ENCODE measurements at places on chromosomes 7 and 10. TPM values are rescaled to one million over a fixed set of nuclear protein-coding genes. Genes with fewer than 3 reads are reported as not detected.

DNA sequence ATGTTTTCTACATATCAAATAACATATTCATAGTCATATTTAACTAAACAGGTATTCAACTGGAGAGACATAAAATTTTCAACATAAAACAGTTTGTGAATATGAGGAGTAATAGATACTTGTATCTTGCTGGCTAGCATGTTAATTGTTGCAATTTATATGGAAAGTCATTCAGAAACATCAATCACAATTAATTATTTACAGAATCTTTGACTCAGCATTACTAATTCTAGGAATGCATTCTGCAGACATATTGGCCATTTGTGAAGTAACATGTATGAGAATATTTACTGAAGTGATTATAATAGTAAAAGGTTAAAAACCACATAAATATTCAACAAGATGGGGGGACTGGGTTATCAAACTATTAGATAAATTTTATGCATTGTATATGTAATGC is 203.7 kb downstream of the TSPAN12 start:
- DNase-seq = no peak

Gene ABLIM1
- 23.5 TPM for total RNA-seq

Gene ZDHHC6
- 43.5 TPM for total RNA-seq

Gene SFMBT2
- 8.2 TPM for total RNA-seq

GRCh38 chr10:27464993-27465392 is 39.1 kb upstream of the RAB18 start:
- DNase-seq = no peak

Gene OR13A1
- not detected for total RNA-seq

DNA sequence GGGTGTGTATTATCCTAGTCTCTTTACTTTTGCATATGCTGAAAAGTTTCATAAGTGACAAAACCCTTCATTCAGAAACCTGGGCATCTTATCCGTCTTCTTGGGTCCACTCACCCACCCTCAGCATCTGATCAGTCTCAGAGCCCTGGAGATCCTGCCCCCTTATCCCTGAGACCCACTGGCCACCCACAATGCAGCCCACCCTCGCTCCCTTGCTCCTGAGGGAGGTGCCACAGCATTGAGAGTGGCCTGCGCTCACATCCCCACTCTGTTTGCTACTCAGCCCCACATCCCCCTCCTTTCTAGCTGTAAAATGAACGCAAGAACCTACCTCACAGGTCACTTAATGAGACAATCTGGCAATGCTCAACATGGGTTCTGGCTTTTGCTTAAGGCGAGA is 27.3 kb downstream of the PDIA4 start:
- no peak for DNase-seq

Gene TYW1
- 21.8 TPM for total RNA-seq

Gene POT1
- total RNA-seq = 77.7 TPM

- DNase-seq = no peak
Measured at GRCh38 chr7:150926066-150926465, 52.1 kb downstream of the KCNH2 start.

- DNase-seq = peak; percentile 42
Measured at GRCh38 chr10:25226775-25227682, 52.2 kb downstream of the GPR158 start.

- no peak for DNase-seq
Measured at GRCh38 chr10:45640941-45641340, 31.6 kb downstream of the ZFAND4 start.

DNA sequence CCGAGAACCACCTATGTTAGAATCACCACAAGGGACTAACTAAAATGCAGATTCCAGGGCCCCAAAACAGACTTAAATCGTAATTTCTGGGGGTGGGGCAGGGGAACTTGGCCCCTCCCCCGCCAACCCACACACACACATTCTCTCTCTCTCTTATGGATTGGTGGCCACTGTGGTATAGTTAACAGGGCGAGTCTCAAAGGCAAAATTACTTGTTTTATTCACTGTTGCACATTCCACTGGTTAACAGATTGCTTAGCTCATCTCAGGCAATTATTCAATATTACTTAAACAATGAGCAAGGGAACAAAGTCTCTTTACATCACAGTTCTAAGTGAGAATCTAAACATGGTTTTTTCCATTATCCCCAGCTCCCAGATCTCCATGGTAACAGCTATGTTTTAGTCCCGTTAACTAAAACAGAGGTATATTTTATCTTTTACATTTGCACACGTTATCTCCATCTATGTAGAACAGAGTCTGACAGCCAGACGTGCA is 38.5 kb downstream of the IGF2BP3 start:
- DNase-seq = no peak

Gene MPLKIP
- total RNA-seq = 47.7 TPM

- no peak for DNase-seq
Measured at GRCh38 chr10:47104151-47104605, 192.9 kb downstream of the PTPN20 start.

DNA sequence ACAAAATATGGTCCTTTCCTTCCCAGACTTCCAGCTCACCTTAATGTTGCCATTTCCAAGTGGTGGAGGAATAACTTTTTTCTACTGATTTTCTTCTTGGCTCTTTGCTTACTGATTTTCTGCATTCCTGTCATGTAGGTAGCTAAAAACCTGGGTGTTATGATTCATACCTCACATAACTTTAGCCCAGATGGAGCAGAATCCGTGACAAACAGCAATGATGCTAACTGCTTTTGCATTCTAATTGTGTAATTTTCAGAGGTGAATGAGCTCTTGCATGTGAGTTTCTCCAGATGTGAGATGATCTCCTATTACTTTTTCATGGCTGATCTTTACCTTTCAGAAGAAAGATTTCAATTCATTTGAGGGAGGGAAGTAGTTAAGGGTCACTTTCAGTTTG is 43.4 kb downstream of the WDR11 start:
- DNase-seq = no peak

Gene SPDYE2
- not detected for total RNA-seq

Gene TRPV6
- not detected for total RNA-seq

GRCh38 chr10:34231441-34232180 is 583.5 kb downstream of the PARD3 start:
- peak; percentile 27 for DNase-seq

DNA sequence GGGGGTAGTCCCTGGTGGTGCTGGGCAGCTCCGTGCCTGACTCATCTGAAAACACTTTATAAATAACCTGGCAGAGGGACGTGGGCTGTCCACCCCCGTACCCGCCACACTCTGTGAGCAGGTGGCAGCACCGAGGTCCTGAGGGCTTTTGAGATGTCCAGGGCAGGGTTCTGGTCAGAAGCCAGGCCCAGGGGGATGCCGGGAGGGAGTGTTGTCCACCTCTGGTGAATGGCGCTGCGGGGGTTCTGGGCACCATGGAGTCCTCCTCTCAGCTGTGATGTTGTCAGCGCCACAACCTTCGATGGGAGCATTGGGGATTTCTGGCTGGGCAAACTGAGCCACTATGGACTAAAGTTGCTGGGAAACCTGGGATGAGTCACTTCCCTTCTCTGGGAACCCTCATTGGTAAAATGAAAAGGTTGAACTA is 27.4 kb upstream of the GOLGA7B start:
- DNase-seq = no peak

DNA sequence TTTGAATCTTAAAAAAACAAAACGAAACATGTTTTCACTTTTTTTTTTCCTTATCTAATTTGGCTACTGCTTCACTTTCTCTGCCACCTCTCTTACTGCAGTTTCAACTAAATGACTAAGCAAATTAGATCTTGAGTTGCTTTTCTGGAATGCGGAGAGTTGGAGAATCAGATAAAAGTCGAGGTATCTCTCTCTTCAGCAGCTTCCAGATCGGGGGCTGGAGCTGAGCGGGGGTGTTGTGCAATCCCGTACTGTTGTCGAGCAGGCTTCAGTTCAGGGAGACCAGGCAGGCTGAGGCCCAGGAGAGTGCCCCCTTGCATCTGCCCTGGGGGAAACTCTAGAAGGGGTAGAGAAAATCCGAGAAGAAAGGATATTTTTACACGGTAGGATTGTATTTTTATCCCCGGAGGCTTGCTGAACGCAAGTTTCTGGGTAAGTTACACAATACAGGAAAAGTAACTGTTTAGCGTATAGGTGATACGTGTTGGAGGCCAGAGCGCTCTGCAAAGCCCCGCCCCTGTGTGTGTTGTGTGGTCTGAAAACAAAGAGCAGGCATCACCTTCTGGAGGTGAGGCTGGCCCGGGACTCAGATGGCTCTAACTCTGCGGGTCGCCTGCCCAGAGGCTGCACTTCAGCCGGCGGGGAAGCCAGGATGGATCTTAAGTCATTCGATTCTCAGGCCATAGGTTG is 116.6 kb downstream of the KLF6 start:
- no peak for DNase-seq

GRCh38 chr7:88140947-88141346 is 78.9 kb downstream of the SRI start:
- no peak for DNase-seq

GRCh38 chr7:134522601-134523000 is 4.8 kb upstream of the AKR1B10 start:
- DNase-seq = no peak

Gene NEUROG3
- not detected for total RNA-seq

DNA sequence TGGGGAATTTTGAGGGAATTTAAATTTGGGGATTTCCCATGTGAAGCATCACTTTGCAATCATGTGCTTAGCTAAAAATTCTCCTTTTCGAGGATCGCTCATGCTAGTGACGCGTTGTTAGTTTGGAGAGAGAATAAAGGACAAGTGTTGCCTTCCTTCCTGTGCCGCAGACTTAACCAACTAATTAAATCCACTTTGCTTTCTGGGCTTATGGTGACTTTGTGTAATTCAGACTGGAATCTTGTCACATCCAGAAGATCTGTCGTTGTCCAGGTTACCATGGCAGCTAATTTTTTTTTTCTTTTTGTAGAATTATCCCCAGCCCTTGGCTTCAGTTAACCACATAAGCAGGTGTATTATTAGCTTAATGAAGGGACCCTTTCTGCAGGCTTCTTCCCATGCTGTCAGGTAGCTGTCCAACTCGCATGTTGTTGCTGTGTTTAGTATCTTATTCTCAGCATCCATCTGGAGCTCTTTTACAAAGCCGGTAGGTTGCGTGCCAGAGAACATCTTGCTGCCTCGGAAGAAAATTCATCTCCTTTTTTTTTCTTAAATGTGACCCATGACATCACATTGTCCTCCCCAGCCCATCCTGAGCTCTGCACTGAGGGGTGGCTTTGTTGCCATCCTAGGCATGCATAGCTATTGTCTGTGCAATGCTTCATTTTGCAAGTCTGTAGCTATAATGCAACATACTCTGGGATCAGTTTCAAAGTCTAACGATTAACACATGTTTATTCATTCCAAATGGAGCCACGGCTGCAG is 47.2 kb upstream of the NRP1 start:
- no peak for DNase-seq

GRCh38 chr10:131847241-131847783 is 53.5 kb upstream of the PPP2R2D start:
- no peak for DNase-seq

GRCh38 chr10:118701529-118702323 is 53.0 kb downstream of the CACUL1 start:
- DNase-seq = no peak

DNA sequence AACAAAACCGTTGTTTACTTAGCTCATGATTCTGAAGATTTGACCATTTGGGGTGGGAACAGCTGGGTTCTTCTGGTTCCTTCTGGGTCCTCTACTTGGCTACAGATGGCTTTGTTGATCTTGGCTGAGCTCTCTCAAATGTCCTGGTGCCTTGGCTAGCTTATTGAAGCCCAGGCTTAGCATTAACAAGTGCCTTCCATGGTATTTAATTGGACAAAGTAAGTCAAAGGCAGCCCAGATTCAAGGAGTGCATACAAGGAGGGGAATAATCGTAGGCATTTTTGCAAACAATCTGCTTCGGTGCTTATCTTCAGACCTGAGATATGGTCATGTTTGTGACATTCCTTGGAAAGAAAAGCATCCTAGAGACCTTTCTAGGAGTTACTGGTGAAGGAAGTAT is 81.4 kb downstream of the ADCYAP1R1 start:
- DNase-seq = no peak

DNA sequence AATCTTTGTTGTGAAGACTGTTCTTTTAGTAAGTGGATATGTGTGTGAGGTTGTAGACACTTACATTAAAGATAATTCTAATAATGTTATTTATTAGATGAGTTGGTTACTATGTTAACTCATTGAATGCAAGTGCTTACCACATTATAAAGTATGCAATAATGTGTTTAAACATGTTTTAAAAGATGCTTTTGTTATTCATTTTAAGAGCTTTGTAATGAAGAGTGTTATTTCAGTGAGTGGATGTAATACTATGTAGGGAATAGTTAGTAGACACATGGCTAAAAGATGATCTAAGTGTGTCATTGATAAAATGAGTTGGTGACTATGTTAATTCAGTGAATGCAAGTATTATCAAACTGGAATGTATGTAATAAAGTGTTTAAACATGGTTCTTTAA is 70.0 kb upstream of the VOPP1 start:
- DNase-seq = no peak

Gene RNF148
- total RNA-seq = not detected

DNA sequence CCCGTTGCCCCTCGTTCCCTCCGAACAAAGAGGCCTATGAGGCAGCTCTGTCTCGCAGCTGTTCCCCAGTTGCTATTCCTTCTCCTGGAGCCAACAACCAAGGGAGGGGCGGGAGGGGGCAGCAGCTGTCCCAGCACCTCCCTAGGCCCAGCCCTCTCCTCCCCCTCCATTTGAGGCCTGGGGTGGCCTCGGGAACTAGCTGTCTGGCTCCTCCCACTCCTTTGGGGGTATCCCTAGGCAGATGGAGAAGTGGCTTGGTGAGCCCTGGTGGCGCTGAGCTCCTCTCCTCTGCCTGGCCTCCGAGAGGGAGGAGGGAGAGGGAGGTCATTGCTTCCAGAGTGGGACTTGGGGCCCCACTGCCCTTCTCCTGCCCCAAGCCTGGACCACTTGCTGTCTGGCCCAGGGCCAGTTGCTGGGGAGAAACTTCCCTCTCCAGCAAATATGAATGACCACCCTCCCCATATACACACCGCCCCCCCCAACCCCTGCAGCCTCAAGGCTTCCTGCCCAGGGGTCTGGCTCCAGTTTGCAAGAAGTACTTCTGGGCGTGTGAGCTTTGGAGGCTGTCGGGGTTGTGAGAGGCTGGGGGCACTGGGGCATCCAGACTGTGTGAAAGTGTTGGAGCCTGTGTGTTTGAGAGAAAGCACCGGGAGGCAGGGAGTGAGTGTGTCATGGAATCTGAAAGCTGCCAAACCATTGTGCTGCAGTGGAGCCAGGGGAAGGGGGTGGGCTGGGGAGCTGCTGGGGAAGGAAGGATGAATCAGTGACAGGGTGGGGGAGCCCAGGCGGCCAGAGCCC is 3.1 kb downstream of the FLNC start:
- DNase-seq = peak; percentile 99

Gene NAT16
- not detected for total RNA-seq

Gene IRF5
- total RNA-seq = 0.16 TPM

- no peak for DNase-seq
Measured at GRCh38 chr7:87818336-87818735, 57.8 kb downstream of the SLC25A40 start.

Gene CRYGN
- total RNA-seq = not detected

Gene COL1A2
- 0.12 TPM for total RNA-seq

Gene SLC16A12
- 0.18 TPM for total RNA-seq

GRCh38 chr10:128178302-128178958 is 52.2 kb upstream of the MKI67 start:
- peak; percentile 60 for DNase-seq

DNA sequence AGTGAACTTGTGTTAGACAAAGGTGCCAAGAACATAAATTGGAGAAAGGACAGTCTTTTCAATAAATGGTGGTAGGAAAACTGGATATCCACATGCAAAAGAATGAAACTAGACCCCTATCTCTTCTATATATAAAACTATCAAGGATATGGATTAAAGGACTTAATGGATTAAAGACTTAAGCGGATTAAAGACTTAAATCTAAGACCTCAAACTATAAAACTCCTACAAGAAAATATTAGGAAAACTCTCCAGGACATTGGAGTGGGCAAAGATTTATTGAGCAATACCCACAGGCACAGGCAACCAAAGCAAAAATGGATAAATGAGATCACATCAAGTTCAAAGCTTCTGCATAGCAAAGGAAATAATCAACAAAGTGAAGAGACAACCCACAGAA is 242.9 kb upstream of the MEOX2 start:
- no peak for DNase-seq
